ENCODE measurements at places on chromosomes 6 and 20.

- no peak for DNase-seq
These were observed 599.5 kb upstream of the NRSN1 start for GRCh38 chr6:23526526-23526925.

- DNase-seq = no peak
These were observed 103.4 kb downstream of the MAP3K4 start for GRCh38 chr6:161094955-161095354.

GRCh38 chr20:24698706-24699206 lies 229.3 kb downstream of the SYNDIG1 start:
- no peak for DNase-seq

- DNase-seq = no peak
These were observed 7.6 kb downstream of the HLA-DOB start for GRCh38 chr6:32809171-32809570.

GRCh38 chr6:7671581-7671980 lies 54.3 kb upstream of the BMP6 start:
- no peak for DNase-seq

DNA sequence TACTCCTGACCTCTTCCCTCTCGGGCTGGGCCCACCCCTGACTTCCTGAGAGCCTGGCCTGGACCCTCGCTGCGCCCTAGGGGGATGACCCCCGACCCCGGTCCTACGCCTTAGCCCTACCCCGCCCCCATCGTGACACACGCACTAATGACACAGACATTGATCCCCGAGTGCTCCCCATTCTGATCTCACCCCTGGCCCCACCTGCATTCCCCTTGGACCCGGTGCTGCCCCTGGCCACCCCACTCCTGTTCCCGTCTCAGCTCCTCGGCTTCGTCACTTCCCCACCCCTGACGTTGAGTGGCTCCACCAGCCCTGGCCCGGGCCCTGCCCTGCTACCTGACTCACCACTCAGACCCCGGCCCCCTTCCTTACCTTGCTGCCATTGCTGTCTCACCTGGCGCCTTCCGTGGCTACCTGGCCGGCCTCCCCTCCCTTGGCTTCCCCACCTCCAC lies 12.1 kb downstream of the RBCK1 start:
- DNase-seq = no peak

GRCh38 chr20:38790200-38791053 lies 15.1 kb upstream of the PPP1R16B start:
- peak; percentile 55 for DNase-seq

DNA sequence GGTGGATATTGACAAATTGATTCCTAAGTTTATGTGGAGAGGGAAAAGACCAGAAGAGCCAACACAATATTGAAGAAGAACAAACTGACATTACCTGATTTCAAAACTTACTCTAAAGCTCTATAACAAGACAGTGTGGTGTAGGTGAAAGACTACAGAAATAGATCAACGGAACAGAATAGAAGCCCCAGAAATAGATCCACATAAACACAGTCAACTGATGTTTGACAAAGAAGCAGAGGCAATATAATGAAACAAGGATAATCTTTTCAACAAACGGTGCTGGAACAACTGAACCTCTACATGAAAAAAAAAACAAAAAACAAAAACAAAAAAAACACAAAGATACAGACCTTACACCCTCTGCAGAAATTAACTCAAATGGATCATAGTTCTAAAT lies 50.2 kb downstream of the MAP3K5 start:
- no peak for DNase-seq

GRCh38 chr20:41050361-41051008 lies 21.9 kb downstream of the TOP1 start:
- no peak for DNase-seq

- DNase-seq = peak; percentile 59
These were observed 9.7 kb downstream of the TRMT11 start for GRCh38 chr6:125995972-125996580.

DNA sequence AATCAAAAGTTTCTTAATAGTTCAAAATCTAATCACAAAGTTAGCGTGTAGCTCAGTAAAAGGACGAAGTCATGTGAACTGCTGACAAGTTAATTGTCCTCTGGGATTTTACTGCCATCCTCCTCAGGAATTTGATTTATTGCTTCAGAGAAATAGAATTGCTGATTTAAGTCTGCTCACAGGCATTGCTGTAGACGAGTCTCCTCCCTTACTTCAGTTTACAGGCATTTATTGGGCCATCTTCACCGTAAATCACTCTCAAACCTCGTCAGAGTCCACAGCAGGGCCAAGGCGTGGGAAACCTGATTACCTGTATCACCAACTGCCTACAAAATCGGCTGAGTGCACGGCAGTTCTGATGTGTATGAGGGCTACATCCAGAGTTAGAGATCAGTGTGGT lies 119.1 kb upstream of the PDE10A start:
- DNase-seq = no peak

GRCh38 chr6:7135755-7136154 lies 28.0 kb downstream of the RREB1 start:
- no peak for DNase-seq

GRCh38 chr20:13915284-13915683 lies 75.1 kb downstream of the SEL1L2 start:
- DNase-seq = no peak

- DNase-seq = no peak
These were observed 388.2 kb downstream of the CDH4 start for GRCh38 chr20:61640131-61640870.
